ENCODE measurements at places on chromosomes 16 and 17. TPM values are rescaled to one million over a fixed set of nuclear protein-coding genes. Genes with fewer than 3 reads are reported as not detected.

Gene VAT1L
- total RNA-seq, result 148 TPM

Gene PRR15L
- total RNA-seq, result 3.0 TPM

Gene CCL8
- not detected for total RNA-seq

Gene KRTAP4-9
- 0.49 TPM for total RNA-seq

Gene USP43
- 2.9 TPM for total RNA-seq

Gene MILR1
- not detected for total RNA-seq

Gene NUDT16L1
- total RNA-seq, result 34.0 TPM

Gene MEOX1
- 1.6 TPM for total RNA-seq

Gene APOH
- not detected for total RNA-seq

Gene ARHGDIG
- 5.4 TPM for total RNA-seq

Gene ACBD4
- total RNA-seq, result 5.9 TPM

Gene ATP2A1
- total RNA-seq, result 6.2 TPM

Gene VPS35
- 40.4 TPM for total RNA-seq

Gene HOXB4
- 10.9 TPM for total RNA-seq

Gene CRHR1
- total RNA-seq, result 1.0 TPM

Gene C16orf86
- 3.1 TPM for total RNA-seq

Gene PRAC2
- total RNA-seq, result not detected
